Omental fat pad (tissue), 4 donors: ENCODE measurements at places on chromosomes 7 and 10. TPM values are rescaled to one million over a fixed set of nuclear protein-coding genes. Genes with fewer than 3 reads are reported as not detected.

DNA sequence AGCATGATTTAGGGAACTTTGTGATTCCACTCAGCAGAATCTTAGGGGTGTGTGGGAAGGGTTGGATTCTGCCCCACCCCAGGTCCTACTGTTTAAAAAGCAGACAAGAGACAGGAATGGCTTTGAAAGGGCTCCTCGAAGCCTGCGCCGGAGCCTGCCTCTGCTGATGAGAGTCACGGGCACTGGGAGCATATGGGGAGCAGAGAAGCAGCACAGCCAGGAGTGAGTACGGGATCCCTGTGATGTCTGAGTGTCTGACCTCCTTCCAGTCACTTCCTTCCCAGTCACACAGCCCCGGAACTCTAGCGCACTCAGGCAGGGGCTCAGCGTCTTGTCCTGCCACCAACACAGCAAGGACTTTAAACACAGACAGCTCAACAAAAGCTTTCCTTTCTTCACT lies 514.9 kb upstream of the DPP6 start:
- DNase-seq: no peak

GRCh38 chr7:135789956-135790355 lies 41.3 kb upstream of the FAM180A start:
- DNase-seq: no peak

OR2A12 gene
- total RNA-seq: not detected

NRG3 gene
- total RNA-seq: 0.19 TPM
